ENCODE measurements at places on chromosomes 2 and 18.

DNA sequence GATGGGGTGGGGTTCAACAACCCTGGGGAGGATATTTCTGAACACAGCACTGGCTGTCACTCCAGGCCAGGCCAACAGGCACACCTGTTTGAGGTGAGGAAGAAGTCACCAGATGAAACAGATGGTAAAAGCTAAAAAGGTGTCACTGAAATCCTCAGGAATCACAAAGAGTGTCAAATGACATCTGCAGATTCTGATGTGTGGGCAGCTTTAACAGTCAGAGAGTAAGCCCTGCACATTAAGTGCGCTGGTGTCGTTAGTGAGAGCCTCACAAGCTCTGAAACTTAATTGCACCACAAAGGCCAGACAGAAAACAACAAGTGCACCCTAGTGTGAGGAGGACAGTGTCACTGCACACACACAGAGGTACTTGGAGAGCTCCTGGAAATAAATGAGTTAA is 13.6 kb downstream of the FLACC1 start:
- no peak for DNase-seq

DNA sequence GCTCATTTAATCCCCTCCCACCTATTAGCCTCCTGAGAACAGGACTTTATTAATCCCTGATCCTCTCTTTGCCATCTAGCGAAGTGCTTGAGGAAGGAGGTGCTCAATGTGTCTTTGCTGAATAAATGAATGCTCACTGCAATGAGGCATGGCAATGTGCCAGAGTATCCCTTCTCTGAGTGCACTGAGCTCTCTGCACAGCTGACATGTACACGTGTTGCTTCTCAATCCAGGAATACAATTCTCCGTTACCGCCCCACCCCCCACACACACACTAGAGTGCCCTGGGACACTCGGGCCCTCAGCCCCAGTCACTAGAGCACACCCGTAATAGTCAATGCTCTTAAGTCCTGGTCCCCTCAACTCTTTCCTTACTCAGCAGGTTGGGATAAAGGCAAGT is 41.4 kb downstream of the FAM178B start:
- DNase-seq = no peak

GRCh38 chr18:11009147-11009546 is 140.2 kb downstream of the PIEZO2 start:
- DNase-seq = no peak

- DNase-seq = peak; percentile 19
Observed at GRCh38 chr18:53567929-53568574, 656.4 kb downstream of the MBD2 start.

DNA sequence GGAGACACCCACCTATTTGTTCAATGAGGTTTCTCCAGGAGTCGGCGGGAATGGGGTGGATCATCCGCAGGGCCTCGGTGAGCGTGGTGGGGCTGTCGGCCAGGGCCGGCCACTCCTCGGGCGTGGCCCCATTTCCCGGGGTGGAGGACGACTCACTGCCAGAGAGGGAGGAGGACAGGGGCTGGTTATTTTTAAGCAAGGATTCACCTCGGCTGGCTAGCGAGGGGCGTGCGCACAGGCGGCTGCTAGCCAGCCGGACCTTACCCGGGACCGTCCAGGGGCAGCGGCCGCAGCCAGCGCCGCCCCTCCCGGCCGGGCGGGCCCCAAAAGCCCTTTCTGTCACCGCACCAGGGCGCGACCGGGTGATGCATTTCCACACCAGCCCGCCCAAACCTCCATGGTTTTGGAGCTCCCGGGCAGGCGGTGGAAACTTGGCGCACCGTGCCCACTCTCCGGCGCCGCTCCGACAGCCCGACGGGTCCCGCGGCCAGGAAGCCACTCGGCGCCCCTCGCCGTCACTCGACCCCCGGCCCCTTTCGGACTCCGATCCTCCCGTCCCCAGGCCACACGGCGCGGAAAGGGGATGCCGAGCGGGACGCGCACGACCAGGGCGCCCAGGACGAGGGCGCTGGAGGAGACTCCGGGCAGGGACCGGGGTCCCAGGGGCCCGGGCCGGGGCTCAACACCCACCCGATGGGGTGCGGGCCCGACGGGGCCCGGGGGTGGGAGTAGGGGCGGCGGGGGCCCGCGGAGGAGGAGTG is 57.1 kb downstream of the SNORC start:
- no peak for DNase-seq

DNA sequence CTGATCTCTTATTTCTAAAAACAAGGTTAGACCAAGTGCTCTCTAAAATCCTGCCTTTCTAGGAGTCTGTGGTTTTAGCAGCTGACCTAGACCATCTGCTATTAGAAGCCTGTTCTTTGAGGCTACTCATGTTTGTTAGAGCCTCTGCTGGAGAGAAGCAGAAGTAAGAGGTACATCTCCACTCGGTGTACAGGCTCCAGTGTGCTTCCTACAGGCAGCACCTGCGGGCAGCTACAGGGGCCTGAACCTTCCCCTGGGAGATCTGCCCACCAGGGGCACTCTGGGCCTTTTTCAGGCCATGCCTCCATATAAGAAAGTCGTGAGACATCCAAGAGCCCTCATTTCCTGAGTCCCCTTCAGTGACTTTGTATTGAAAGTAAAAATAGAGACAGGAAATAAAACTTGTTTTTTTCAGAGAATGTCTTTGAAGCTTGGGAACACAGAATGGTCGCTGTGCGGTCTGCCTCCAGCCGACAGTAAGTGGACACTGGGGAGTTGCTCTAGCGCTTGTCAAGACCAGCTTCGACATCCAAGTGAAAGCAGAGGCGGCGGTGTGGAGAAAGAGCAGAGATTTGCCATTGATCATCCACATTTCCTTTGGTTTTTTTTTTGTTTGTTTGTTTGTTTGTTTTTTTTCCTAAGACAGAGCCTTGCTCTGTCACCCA is 31.7 kb downstream of the ONECUT2 start:
- no peak for DNase-seq

DNA sequence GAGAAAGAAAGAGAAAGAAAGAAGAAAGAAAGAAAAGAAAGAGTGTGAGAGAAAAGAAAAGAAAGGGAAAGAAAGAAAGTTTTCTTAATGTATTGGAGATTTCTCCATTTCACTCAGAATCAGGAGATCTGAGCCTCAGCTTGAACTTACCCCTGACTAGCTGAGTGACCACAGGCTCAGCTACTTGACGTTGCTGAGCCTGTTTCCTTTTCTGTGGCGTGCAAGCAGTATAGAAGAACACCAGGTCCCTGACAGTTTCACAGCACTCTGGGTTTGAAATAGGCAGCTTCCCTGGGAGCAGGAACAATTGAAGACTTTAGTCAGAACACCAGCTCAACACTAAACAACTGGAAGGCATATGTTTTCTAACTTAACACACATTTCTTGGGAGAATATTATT is 44.7 kb downstream of the MARCO start:
- no peak for DNase-seq

GRCh38 chr2:38147333-38148121 is 71.6 kb upstream of the CYP1B1 start:
- DNase-seq = no peak

DNA sequence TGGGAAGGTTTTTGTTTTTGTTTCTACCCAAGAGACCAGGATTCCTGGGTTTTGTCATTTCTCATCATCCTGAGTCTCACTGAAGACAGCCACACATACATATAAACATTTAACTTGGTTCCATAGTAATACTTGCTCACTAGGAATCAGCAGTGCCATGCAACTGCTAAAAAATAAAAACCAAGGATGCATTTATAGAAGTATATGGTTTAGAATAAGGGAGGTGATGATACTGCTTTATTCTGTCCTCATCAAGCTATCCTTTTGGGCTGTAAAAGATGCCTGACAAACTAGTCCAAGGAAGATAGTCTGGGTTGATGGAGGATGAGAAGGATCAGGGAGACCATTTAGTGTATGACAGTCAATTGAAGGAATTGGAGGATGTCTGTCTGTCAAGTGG is 740 bp downstream of the SPATA3 start:
- no peak for DNase-seq

DNA sequence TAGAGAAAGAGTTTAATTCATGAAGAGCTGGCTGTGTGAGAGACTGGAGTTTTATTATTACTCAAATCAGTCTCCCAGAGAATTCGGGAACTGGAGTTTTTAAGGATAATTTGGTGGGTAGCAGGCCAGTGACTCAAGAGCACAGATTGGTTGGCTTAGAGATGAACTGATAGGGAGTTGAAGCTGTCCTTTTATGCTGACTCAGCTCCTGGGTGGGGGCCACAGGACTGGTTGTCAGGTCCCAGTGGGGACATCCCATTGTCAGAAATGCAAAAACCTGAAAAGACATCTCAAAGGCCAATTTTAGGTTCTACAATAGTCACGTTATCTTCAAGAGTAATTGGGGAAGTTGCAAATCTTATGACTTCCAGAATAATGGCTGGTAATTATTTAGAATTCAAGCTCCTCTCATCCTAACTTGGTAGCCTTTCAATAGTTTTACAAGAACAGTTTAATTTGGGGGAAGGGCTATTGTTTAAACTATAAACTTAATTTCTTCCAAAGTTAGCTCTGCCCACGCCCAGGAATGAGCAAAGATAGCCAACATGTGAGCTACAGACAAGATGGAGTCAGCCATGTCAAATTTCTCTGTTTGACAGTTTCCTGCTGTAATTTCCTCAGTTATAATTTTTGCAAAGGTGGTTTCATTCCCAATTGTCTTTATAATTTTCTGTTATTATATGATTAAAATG is 149.4 kb upstream of the SLC39A10 start:
- DNase-seq = no peak

DNA sequence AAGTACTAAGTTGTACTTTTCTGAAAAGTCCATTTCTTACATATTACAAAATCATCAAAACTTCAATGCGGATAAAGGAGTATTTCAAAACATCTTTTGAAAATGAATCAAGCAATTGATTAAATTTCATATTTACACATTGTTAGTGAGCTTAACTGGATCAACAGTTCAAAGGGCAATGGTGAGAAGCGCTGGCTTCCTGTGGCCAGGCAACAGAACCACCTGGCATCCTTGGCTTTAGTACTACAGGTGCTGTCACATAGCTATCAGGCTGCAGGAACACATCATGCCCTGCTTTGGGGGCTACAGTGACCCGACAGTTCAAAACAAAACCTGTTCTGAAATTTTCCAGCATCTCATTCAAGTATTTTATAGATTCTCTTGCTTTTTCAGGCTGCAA is 59.2 kb downstream of the SMAD2 start:
- DNase-seq = no peak

DNA sequence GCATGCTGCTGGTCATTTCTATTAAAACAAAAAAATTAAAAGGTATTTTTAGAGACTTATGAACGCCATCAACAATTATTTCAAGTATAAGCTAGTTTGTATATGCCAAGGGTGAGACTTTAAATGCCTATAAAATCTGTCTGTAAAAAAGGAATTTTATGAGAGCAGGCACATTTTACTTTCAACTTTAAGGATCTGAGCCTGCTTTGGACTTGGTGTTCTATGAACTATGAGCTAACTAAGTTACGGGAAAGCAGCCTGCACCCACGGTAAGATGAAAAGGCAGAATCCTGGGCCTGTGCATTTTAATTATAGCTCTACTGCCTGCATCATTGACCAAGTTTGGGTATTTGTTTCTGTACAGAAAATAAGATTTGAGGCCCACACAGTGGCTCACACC is 95.4 kb downstream of the PLEKHM3 start:
- no peak for DNase-seq

DNA sequence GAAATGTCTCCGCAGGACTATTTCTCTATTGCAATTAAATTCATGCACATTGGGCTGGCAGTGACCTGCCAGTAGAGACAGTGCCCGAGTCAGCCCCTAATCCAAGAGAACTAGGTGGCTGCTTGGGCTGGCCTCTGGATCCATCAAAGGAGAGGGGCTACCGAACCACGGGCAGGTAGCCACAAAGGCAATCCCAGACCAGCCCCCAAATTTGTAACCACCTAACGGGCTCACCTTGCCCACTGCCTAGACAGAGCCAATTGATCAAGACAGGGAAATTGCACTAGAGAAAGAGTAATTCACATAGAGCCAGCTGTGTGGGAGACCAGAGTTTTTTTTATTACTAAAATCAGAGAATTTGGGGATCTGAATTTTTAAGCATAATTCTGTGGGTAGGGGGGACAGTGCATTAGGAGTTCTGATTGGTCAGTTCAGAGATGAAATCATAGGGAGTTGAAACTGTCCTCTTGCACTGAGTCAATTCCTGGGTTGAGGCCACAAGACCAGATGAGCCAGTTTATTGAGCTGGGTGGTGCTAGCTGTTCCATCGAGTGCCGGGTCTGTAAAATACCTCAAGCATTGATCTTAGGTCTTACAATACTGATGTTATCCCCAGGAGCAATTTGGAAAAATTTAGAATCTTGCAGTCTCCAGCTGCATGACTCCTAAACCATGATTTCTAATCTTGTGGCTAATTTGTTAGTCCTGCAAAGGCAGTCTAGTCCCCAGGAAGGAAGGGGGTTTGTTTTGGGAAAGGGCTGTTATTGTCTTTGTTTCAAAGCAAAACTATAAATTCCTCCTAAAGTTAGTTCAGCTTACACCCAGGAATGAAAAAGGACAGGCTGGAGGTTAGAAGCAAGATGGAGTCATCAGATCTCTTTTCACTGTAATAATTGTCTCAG is 260.4 kb upstream of the SP5 start:
- DNase-seq = no peak

GRCh38 chr18:79393181-79393634 is 2.5 kb upstream of the NFATC1 start:
- DNase-seq = no peak

- no peak for DNase-seq
Observed at GRCh38 chr2:9231291-9232165, 24.9 kb downstream of the ASAP2 start.

GRCh38 chr2:6782517-6783237 is 83.0 kb downstream of the CMPK2 start:
- no peak for DNase-seq

DNA sequence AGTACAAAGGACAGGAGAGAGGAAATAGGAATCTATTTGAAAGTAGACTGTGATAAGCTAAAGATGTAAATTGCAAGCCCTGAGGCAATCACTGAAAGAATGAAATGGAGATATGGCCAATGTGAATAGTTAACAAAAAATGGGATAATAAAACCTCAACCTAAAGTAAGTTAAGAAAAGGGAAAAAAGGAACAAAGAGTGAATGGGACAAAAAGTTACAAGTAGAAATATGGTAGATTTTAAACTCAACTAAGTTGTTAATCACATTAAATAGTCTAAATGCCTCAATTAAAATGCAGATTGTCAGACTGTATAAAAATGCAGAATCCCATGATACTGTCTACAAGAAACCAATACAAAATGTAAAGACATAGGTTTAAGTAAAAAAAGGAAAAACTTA is 165.2 kb upstream of the RBMS1 start:
- no peak for DNase-seq

GRCh38 chr2:208249296-208249695 is 5.6 kb downstream of the IDH1 start:
- no peak for DNase-seq

DNA sequence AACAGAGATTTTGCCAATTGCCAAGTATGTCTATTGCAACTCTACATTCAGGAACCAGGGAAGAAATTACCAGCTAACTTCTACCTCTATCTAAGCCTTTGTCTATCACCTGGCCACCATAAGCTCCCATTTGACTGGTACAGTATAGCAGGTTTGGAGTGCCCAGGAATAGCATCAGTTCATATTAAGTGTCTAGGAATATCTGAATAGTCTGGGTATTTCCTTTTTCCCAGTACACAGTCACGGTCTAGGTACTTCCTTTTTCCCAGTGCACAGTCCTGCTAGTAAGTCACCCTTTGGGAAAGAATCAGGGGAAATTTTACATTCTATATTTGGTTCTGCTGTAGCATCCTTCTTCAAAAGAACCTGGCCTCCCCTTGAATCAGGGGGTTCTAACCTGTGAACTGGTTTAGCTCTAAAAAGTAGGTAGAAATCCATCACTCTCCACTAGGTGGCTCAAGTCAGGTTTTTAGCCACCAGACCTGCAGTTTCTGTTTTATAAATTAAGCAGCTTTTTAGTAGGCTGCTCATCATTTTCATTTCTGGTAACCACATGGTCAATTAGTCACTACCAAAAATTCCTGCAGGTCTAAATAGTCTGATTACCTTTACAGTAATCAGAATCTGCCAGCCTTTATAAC is 49.3 kb upstream of the DNAJC10 start:
- peak; percentile 56 for DNase-seq
